ENCODE measurements at places on chromosomes 1 and 21.

DNA sequence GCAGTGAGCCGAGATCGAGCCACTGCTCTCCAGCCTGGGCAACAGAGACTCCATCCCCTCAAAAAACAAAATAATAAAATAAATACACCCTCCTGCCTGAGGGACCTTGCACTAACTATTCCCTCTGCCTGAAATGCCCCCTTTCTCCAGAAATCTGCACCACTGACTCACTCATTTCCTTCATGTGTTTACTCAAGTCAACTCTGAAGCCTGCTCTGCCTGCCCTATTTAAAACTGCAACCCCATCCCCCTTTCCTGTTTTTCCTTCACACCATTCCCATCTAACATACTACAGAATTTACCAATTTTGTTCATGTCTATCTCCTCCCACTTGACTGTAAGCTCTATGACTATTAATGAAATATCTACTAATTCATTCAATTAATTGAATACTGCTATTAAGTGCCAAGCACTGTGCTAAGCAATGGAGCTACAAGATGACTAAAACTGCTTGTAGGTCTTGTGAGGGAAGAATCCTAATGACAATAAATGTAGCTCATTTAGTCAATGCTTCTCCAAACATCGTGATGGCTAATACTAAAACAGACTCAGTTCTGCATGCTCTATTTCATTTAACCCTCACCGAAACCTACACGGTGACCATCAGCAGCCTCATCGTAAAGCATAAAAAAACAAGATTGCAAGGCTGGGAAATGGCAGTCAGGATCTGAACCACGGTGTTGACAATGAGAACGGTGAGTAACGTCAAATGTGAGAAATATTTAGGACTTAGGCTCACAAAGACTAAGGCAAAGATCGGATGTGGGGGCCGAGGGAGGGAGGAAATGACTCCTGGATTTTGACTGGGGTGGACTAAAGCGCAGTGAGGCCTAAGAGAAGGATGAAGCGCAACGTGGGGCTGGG lies 749 bp upstream of the TMEM39B start:
- no peaks in the 10 kb centered on the region for H3K4me1 ChIP-seq
- peak overlapping the region; percentile 87 for H3K4me3 ChIP-seq
- no peaks in the 10 kb centered on the region for H3K27me3 ChIP-seq
- H3K36me3 ChIP-seq: peaks cover 5% of the 10 kb centered on the region
- DNase-seq: no peak

GRCh38 chr1:34018285-34018684 lies 146.7 kb downstream of the CSMD2 start:
- no peaks in the 10 kb centered on the region for H3K4me1 ChIP-seq
- H3K27ac ChIP-seq: no peak overlapping the region
- H3K27me3 ChIP-seq: no peaks in the 10 kb centered on the region
- no peak for DNase-seq
- no peaks in the 10 kb centered on the region for H3K36me3 ChIP-seq
- H3K4me3 ChIP-seq: no peak overlapping the region

GRCh38 chr1:85991261-85991660 lies 165.3 kb downstream of the COL24A1 start:
- H3K4me1 ChIP-seq: no peaks in the 10 kb centered on the region
- no peak overlapping the region for H3K4me3 ChIP-seq
- DNase-seq: no peak
- no peaks in the 10 kb centered on the region for H3K36me3 ChIP-seq
- H3K27ac ChIP-seq: no peak overlapping the region

DNA sequence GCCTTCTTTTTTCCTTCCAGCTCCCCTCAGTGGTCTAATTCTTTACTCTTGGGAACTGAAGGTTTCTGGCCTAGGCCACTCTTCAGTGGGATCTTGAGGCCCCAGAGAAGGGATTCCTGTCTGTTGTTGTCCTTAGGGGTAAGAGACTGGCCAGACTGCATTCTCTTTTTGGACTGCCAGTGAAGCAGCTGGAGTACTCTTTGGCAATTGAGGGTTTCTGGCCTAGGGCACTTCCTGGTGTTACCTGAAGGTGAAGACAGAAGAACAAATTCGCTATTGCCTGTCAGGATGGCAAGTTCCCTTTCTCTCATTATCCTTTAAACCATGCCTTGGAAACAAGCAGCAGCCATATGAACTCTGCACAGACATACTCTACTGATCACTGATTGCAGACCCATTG lies 286.6 kb upstream of the ZP4 start:
- H3K27ac ChIP-seq: no peak overlapping the region
- no peaks in the 10 kb centered on the region for H3K4me1 ChIP-seq
- H3K4me3 ChIP-seq: no peak overlapping the region
- DNase-seq: no peak
- no peaks in the 10 kb centered on the region for H3K36me3 ChIP-seq

DNA sequence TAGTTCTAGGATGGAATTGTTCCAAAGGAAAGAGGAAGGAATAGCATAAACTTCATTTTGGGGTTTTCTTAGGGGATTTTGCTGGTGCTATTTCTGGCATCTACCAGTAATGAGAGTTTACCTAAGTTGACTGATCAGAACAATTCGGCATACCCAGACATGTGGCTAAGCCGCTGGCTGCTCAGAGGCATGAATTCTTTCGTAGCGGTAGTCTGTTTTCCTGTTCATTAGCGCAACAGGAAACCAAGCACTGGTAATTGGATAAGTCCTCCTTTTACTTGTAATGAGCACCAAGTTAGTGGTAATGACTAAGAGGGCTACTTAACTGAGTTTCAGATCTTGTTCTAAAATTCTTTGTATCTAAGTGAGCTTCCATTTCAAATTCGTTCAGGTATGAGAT lies 38.6 kb downstream of the C21orf91 start:
- H3K36me3 ChIP-seq: peaks cover 10% of the 10 kb centered on the region
- no peaks in the 10 kb centered on the region for H3K27me3 ChIP-seq
- DNase-seq: no peak

DNA sequence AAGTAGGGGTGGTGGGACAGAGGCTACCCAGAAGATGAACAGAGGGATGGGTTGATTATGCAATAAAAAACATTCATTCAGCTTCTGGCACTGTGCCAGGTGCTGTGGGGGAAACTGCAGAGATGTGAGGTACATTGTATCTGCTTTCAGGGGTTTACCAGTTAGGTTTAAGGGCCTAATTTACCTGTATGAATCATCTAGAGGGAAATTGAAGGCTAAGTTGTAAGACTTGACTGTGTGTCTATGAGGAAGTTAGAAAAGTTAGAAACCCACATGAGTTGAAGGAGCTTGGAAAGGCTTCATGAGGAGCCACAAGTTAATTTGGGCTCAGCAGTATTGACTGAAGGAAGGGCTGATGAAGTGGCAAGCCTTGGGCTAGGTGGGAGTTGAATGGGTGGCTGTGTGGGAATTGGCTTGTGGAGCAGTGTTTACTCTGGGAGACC lies 36.7 kb upstream of the APOBEC4 start:
- DNase-seq: no peak
- H3K4me1 ChIP-seq: no peaks in the 10 kb centered on the region
- H3K27ac ChIP-seq: no peak overlapping the region
- H3K27me3 ChIP-seq: no peaks in the 10 kb centered on the region
- H3K4me3 ChIP-seq: no peak overlapping the region

- H3K36me3 ChIP-seq: no peaks in the 10 kb centered on the region
- H3K27ac ChIP-seq: no peak overlapping the region
- no peak overlapping the region for H3K4me3 ChIP-seq
- no peaks in the 10 kb centered on the region for H3K4me1 ChIP-seq
- DNase-seq: no peak
These were observed 43.7 kb downstream of the ST7L start for GRCh38 chr1:112575154-112575804.

- no peak for DNase-seq
- H3K4me1 ChIP-seq: no peaks in the 10 kb centered on the region
- no peak overlapping the region for H3K27ac ChIP-seq
- no peak overlapping the region for H3K4me3 ChIP-seq
These were observed 57.8 kb downstream of the EDARADD start for GRCh38 chr1:236451796-236452373.

DNA sequence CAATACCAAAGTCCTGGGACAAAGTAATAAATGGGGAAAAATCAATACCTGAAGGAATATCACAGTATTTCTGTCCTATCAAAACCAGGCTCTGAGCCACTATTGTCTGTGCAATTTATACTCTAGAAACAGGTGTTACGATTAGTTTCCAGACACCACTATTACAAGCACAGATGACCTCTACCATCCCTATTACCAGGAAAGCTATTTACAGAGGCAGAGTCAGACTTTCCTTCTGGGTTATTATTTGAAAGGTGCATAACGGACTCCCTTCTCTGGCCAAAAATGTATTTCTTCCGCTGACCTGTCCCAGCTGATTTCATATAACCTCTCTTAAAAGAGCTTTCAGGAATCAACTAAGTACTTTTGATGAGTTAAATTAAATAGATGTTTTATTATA lies 154.6 kb upstream of the LRRC7 start:
- no peak for DNase-seq
- H3K27me3 ChIP-seq: no peaks in the 10 kb centered on the region
- no peaks in the 10 kb centered on the region for H3K4me1 ChIP-seq
- no peak overlapping the region for H3K4me3 ChIP-seq
- no peaks in the 10 kb centered on the region for H3K36me3 ChIP-seq

DNA sequence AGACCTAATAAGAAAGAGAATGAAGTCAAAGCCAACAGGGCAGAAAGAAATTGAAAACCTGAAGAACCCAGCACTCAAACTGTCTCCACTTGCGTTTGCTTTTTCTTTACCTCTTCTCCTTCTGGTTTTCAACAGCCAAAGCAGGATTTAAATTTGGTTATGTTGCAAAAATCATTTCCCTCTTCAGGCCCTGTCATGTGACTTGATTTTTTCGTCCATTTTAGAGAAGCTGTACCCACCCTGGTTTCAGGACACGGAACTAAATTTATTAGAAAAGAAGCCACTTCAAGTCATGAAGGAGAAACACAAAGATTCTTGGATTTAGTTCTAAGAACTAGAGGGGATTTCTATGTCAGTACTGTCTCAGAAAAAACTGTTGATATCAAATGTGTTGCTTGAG lies 1.0 kb upstream of the SYNJ1 start:
- peaks cover 5% of the 10 kb centered on the region for H3K4me1 ChIP-seq
- peaks cover 18% of the 10 kb centered on the region for H3K36me3 ChIP-seq
- DNase-seq: no peak
- peak overlapping the region; percentile 96 for H3K4me3 ChIP-seq
- peak overlapping the region; percentile 91 for H3K27ac ChIP-seq
- no peaks in the 10 kb centered on the region for H3K27me3 ChIP-seq

- peaks cover 64% of the 10 kb centered on the region for H3K4me1 ChIP-seq
- no peak for DNase-seq
- H3K4me3 ChIP-seq: no peak overlapping the region
- no peaks in the 10 kb centered on the region for H3K36me3 ChIP-seq
These were observed 90.9 kb downstream of the MAN1C1 start for GRCh38 chr1:25707280-25708016.

DNA sequence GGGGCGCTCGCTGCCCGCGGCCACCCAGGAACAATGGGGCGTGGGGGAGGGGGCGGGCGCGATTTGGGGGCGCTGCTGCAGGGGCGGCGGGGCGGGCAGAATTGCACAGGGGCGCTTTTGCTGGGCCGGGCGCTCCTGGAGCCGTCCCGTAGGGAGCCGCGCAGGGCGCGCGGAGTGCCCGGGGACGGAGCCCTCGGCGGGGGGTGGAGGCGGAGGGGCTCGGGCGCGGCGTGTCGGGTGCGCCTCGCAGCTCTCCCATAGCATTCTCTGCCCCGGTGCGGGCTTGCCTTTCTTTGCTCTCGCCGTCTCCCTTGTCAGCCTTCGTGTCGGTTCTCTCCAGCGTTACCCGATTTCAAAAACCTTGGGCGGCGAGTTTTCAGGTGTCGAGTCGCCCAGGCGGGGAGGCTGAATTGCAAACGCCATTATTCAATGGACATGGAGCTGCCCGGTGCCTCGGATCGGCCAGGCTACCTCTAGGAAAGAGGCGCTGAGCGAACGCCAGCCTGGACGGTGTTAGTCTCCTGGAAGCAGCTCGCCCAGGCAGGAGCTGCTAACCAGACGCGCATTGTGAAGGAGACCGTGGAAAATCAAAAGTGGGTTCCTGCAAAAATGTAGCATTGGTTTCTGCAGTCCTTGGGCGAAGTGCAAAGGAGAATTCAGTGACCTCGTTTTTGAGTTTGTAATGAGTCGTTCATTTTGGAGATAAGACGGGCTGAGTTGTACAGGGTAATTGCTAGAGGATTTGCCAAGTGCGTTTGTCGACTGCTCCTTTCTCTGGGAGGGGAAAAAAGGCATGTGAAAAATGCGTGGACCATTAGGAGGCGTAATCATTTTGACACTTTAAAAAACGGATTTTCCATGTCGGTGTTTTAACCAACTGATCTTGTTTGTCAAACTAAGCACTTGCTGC lies 626 bp downstream of the CXADR start:
- H3K36me3 ChIP-seq: no peaks in the 10 kb centered on the region
- no peak overlapping the region for H3K27ac ChIP-seq
- peak overlapping the region; percentile 74 for H3K4me3 ChIP-seq
- no peaks in the 10 kb centered on the region for H3K4me1 ChIP-seq

DNA sequence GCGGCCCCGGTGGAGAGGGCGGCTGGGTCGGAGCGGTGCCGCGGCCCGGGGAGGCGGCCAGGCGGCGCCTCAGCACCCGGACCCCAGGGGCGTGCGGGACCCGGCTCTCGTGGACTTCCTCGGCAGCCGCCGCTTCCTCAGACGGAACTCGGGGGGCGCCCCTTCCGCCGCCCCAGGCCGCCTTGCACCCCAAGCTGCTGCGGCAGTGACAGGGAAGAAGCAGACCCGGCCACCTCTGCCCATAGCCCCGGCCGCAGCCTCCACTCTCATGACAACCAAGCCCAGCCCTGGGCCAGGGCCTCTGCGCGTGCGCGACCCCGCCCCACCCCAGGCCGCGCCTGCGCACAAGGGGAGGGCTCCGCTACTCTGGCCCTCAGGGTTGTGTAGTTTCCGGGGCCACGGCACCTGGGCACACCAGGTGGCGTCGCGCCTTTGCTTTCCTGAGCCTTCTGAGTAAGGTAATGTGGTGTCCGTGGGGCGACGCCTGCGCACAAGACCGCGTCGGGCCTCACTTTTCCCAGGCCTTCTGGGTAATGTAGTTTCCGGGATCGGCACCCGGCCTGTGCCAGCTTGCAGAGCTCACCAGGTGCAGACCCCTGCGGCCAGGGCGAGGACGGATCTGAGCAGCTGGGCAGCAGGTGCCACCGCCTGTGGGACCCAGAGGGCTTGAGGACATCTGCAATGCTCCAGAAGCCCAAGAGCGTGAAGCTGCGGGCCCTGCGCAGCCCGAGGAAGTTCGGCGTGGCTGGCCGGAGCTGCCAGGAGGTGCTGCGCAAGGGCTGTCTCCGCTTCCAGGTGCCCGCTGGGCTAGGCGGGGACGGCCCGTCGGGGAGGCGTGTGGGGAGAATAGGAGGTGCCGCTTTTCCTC lies at the start of the genes CEP104 and DFFB:
Gene CEP104, minus strand, starts transcription at position 289 of the 868 bp plus-strand sequence. CDS start 4,804 bp downstream, outside the sequence.
Gene DFFB, plus strand, starts transcription at position 554 of the 868 bp plus-strand sequence. Its CDS starts 128 bp downstream, at position 682.
- no peaks in the 10 kb centered on the region for H3K27me3 ChIP-seq
- peak within 1 kb of the TSS; percentile 76 for H3K4me3 ChIP-seq
- peak within 1 kb of the TSS; percentile 88 for H3K27ac ChIP-seq
- H3K4me1 ChIP-seq: peaks cover 9% of the 10 kb centered on the region
- peak; percentile 75 for DNase-seq

Data from tibial nerve (tissue), 4 donors.